ENCODE measurements at places on chromosomes 7 and 10. TPM values are rescaled to one million over a fixed set of nuclear protein-coding genes. Genes with fewer than 3 reads are reported as not detected.

Gene GATA3
- not detected for total RNA-seq

Gene ZNF736
- total RNA-seq, result 10.5 TPM

Gene NUTM2A
- total RNA-seq, result 0.37 TPM

Gene FERD3L
- not detected for total RNA-seq

Gene TNRC18
- 36.8 TPM for total RNA-seq

Gene KEL
- not detected for total RNA-seq

Gene TMEM184A
- total RNA-seq, result not detected

Gene SLC26A5
- total RNA-seq, result not detected

Gene NKX2-3
- 0.89 TPM for total RNA-seq

Gene MLXIPL
- not detected for total RNA-seq

Gene PTPRZ1
- total RNA-seq, result not detected

Gene RAMP3
- not detected for total RNA-seq

Gene RPP30
- total RNA-seq, result 29.8 TPM

Gene NPY4R2
- 0.37 TPM for total RNA-seq

Gene CRHR2
- not detected for total RNA-seq

Gene RBP3
- total RNA-seq, result not detected

Gene KCNH2
- 2.7 TPM for total RNA-seq

Gene NRG3
- total RNA-seq, result under 0.01 TPM

Gene SGMS1
- 25.8 TPM for total RNA-seq

Gene EIF5AL1
- total RNA-seq, result 0.46 TPM

Gene EXOC6
- total RNA-seq, result 10.3 TPM

Gene ZDHHC6
- 24.9 TPM for total RNA-seq

Gene FAM131B
- total RNA-seq, result 4.0 TPM

Gene PAPSS2
- 233 TPM for total RNA-seq

Gene MRLN
- total RNA-seq, result not detected

Gene GLI3
- total RNA-seq, result 7.2 TPM

Gene TMEM213
- total RNA-seq, result not detected

Gene COBL
- not detected for total RNA-seq

Gene IFIT3
- total RNA-seq, result 7.2 TPM

Gene CYP3A4
- total RNA-seq, result not detected

Gene DDIT4
- 372 TPM for total RNA-seq

Gene TFEC
- total RNA-seq, result 0.46 TPM

Gene NXPH1
- not detected for total RNA-seq

Gene NUTM2B
- total RNA-seq, result under 0.01 TPM

Gene CAMK2B
- total RNA-seq, result not detected

Gene CLIP2
- total RNA-seq, result 37.4 TPM

Gene CHST3
- total RNA-seq, result 35.0 TPM

Gene NKX1-2
- not detected for total RNA-seq

Gene LIPK
- not detected for total RNA-seq

Gene SPDYE8
- total RNA-seq, result not detected
